ENCODE measurements at places on chromosomes 3 and 15. TPM values are rescaled to one million over a fixed set of nuclear protein-coding genes. Genes with fewer than 3 reads are reported as not detected.

- DNase-seq = peak; percentile 80
Observed at GRCh38 chr15:74631935-74632560, 16.4 kb downstream of the CLK3 start.

DNA sequence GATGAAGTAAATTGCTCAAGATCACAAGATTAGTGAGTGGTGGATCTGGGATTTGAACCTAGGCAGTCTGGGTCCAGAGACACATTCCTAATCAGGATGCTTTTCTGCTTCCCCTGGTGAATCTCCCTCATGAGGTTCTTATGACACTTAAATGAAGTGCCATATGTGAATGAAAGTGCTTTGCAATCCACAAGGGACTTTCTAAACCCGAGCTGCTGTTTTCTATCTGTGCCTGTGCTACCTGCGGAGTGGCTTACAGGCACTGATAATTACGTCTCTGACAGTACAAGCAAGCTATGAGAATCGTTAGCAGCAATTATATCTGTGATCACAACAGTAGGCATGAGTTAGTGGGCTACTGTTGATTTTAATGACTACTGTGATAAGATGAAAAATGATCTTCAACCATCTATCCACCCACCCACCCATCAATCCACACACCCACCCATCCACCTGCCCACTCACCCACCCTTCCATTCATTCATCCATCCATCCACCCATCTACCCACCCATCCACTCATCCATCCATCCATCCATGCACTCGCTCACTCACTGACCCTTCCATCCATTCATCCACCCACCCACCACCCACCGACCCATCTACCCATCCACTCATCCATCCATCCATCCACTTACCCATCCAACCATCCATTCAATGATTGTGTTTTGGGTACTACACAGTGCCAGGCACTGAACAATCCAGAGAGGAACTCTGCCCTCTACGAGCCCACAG lies 51.8 kb downstream of the ATP2B2 start:
- no peak for DNase-seq

DNA sequence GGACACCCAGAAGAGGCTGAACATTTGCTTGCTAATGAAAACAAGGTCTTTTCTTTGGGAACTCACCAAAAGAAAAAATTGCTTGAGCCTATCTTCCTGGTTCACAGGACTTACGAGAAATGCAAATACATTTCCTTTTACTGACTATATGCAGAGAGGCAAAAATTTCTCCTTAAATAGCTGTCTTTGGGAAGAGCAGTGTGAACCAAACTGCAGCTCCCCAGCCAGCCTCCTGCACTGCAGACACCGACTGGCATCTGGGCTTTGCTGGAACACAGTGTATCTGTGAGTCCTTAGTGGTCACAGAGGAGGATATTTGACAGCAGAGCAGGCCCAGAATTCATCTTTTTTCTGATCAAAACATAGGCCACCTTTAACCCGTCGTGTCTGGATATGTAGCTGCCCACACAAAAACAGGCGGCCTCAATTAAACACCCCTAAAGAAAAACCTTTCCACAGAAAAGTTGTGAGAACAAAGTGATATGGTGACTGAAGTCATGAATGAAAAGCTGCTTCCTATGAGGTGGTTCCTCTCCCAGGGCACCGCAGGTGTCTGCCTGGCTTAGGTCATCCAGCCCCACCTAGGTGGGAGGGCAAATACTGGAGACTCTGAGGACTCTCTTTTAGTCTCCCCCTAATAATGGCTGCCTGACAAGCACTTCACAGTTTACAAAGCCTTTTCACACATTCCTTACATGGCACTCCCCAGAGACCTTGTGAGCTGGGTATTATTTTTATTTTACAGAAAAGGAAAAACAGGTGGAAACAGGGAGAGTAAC lies 46.1 kb upstream of the TMEM158 start:
- DNase-seq = no peak

GRCh38 chr3:10187290-10187876 lies 22.7 kb downstream of the IRAK2 start:
- DNase-seq = no peak

DNA sequence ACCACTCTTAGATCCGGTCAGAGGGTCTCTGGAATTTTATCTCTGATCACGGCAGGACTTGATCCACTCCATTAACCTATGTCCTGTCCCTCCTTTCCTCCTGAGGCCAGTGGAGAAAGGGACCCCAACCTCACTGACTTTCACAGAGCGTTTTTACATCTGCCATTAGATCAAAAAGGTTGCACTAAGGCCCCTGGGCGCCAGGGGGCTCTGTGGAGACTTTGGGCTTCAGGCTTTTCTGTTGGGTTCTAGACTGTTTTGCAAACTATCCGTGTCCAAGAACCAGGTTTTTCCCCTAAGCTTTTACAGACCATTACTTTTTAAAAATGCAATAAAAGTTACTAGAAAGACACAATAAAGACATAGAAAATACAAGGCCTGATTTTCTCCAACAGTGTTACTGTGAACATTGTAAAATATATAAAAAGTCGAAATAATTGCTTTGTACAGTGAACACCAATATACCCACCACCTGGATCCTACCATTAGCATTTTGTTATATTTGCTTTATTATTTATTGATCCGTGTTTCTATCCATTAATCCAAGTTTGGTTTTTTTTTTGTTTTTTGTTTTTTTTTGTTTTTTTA lies 159.7 kb downstream of the POLR2M start:
- DNase-seq = peak; percentile 83

GRCh38 chr3:20873235-20873634 lies 687.2 kb upstream of the SGO1 start:
- no peak for DNase-seq

DNA sequence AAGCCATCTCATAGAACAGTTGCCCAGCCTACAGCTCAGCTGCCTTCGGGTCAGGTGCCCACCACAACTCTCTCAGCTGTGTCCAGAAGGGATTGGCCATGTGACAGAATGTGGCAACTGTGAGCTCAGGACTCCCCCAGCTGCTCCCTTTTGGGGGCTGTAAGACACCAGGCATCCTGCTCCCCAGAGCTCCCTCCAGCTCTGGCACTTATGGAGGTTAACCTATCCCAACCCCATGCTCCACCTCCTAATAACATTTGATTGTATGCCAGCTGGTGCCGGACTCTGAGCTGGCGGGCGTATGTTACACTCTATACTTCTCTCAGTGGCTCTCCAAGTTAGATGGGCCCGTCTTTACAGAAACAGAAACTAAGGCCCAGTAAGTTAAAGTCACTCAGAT lies 222.8 kb downstream of the FAM43A start:
- DNase-seq = no peak

The SYNM gene
- 1.7 TPM for total RNA-seq

The DUOXA2 gene
- not detected for total RNA-seq

All from endothelial cell (in vitro differentiated cells).